ENCODE measurements at places on chromosomes 13 and 19.
A peak's percentile ranks its signal among the peaks of the same experiment; 100 is the strongest.

- no peak for DNase-seq
Measured at GRCh38 chr13:73372666-73373627, 314.1 kb downstream of the KLF5 start.

DNA sequence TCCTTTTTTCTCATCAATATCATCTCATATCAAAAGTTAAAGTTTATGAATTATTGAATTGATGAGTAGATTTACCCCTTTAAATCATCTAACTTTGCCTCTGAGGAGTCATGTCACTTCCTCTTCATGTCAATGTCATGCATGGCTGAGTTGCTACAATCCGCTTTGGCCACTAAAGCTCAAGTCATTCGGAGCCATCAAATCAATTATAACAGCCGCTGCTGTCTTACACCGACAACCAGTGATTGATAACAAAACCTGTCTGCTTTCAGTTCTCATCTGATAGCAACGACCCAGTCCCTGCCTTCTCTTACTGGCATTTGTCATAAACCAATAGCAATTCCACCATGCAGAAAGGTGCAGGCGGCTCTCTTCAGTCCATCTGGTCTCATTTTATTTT is 429.3 kb downstream of the DIAPH3 start:
- DNase-seq = no peak

DNA sequence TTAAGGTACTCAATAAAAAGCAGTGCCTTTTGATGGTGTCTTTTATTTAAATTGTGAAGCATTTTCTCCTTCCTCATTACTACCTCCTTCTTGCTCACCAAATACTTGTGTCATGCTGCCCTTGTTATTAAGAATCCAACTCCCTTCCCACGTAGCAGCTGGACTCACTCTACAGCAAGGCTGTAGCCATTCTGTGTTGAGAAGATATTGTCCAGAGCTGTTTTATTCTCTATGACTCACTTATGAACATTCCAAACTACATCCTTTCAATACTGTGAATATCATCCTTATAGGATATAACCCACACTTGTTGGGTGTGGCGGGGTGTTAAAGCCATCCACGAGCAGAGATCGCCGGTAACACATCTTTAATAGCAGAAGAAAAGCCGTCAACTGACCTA is 1671.5 kb upstream of the SLC10A2 start:
- no peak for DNase-seq

DNA sequence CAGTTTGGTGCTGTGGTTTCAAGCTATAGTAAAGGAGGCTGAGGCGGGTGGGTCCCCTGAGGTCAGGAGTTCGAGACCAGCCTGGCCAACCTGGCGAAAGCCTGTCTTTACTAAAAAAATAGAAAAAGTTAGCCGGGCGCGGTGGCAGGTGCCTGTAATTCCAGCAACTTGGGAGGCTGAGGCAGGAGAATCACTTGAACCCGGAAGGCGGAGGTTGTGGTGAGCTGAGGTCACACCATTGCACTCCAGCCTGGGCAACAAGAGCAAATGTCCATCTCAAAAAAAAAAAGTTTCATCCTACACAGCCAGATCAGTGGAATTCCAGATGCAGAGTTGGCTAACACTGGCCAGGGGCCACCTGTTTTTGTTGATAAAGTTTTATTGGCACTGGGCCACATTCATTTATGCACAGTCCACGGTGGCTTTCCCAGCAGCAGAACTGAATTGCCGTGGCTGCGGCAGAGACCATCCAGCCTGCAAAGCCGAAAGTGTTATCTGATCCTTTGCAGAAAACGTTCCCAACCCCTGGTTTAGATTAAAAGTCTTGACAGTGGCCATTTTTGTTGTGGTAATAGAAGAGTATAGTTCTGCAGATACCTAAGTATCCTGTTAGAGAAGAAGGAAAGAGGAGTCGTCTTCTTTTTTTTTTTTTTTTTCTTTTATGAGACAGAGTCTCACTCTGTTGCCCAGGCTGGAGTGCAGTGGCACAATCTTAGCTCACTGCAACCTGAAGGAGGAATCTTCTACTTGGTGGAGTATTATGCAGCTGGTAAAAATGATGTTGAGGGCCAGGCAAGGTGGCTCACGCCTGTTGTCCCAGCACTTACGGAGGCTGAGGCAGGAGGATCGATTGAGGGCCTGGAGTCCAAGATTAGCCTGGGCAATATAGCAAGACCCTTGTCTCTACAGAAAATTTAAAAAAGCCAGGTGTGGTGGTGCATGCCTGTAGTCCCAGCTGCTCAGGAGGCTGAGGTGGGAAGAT is 8.7 kb downstream of the NCLN start:
- no peak for DNase-seq

DNA sequence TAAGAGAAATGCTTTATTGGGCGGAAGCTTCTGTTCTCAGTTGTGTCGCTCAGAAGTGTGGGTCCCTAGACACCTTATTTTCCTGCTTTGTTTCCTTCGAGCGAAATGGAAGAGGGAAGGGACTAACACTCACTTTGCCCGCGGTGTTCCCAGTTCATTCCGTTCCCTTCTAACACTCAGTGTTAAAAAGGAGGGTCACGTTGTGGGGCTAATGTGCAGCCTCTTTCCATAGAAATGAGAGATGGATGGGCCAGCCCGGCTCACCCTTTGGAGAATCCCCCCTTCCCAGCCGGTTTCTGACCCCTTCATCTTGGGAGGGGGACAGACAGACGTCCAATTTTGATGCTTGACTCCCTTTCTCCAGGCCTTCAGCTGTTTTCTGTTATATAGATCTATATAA is 2.3 kb downstream of the ATP11A start:
- no peak for DNase-seq

DNA sequence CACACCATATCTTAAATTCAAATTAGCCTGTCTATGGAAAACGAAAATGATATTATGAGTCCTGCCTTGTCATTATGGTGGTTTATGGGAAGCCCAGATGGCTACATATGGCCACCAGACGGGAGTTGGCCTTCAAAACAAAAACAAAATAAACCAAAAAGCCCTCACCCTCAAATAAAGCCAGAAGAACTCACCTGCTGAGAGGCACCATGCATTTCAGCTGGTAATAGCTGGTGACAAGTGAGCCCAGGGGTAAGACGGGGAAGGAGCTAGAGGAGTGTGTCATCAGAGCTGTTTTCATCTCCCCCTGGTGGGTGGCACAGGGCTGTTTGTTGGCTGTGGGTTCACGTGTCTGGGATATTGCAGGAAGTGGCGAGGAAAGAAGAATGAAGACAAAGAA is 152.9 kb downstream of the EFNB2 start:
- DNase-seq = no peak

- peak; percentile 5 for DNase-seq
Measured at GRCh38 chr13:108227651-108228272, 9.6 kb downstream of the ABHD13 start.

DNA sequence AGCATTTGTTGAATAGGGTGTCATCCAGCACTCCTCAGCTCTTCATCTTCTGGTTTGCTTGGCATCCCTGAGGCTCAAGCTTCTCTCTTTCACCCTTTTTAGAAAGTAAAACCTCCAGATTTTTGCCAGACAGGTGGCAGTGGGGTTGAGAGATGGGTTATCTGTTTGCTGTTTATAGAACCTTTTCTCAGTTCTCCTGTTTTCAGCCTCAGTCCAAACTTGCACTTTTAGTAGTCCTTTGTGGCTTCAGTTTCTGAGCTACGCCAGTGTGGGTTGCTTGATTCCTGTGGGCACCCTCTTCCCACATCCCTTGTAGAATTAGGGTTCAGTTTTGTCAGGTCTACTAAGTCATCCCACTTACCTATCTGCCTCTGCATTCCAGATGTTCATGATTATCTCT is 147.9 kb downstream of the PAN3 start:
- DNase-seq = no peak

GRCh38 chr13:97307882-97308624 is 85.9 kb downstream of the MBNL2 start:
- peak; percentile 86 for DNase-seq

DNA sequence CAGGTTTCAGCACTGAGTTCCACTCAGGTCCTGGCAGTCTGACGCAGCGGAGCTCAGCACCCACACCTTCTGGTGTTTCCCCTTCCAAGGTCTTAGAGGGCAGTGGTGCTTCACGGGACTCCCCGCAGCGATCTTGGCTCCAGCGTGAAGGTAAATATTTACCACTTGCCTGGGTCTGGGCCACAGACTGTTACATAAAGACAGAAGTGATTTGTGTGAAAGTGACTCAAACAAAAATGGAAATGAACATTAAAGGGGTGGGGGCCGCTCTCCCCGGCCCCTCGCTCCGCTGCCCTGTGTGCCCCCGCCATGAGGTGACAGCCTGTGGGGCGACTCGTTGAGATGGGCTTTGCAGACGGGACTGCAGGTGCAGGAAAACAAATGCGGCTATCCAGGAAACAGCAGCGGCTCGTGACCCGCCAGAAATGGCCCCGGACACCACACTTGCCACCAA is 55.0 kb downstream of the GGACT start:
- no peak for DNase-seq

DNA sequence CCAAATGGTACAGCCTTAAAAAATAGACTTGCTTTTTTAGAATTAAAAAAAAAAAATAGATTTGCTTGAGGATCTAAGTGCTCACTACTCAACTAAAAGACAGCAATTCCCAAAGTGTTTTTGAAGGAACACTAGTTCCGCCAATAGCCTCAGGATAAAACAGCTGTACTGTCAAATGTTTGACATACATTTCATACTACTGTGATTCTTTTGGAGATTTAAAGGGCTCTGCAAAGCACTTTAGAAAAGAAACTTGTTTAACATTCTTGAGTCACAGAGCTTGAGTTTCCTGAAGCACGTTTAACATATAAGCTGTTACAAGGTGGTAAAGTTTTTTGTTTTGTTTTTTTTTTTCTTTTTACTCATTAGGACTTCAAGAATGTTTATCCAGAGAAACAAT is 23.1 kb upstream of the KLF5 start:
- DNase-seq = no peak

DNA sequence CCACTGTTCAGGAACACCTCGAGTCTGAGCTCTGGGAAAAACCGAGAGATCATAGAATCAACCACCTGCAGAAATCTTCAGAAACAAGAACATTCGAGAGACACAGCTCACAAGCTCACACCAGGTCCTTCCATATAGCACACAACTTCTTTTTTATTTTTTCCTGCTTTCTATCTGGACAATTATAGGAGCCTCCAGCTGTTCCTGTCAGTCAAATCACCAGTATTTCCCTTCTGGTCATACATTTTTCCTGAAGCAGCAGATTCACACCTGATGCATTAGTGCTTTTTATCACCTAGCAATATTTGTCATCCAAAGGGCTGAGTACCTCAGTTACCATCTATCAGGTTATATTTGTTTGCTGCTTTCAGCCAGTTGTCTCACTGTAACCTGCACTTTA is 323.5 kb downstream of the FOXO1 start:
- DNase-seq = no peak

GRCh38 chr19:50434525-50434924 is 1.8 kb downstream of the MYBPC2 start:
- no peak for DNase-seq

DNA sequence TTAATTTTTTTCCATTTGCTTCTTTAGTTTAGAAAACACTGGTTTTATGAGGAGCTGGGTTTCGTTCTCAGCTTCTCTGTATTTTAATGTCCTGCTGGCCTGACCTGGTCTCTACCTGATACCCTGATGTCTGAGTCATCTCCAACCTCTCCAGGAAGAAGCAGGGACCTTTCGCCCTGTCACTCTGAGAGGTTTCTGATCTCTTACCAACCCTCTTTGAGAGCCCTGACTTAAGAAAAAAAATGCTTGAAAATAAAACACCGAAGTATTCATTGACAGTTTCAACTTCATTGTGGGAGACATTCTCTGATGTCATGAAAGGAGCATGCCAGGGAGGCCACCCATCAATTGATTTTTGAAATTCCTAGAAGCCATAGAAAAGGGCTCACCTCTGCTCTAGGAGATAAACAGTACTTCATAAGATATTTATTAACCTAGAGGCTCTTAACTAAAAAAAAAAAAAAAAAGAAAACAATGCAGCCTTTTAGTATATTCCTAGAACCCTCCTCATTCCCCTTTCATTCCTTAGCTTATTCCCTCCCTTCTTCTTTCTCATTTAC is 234.8 kb downstream of the ENOX1 start:
- no peak for DNase-seq

DNA sequence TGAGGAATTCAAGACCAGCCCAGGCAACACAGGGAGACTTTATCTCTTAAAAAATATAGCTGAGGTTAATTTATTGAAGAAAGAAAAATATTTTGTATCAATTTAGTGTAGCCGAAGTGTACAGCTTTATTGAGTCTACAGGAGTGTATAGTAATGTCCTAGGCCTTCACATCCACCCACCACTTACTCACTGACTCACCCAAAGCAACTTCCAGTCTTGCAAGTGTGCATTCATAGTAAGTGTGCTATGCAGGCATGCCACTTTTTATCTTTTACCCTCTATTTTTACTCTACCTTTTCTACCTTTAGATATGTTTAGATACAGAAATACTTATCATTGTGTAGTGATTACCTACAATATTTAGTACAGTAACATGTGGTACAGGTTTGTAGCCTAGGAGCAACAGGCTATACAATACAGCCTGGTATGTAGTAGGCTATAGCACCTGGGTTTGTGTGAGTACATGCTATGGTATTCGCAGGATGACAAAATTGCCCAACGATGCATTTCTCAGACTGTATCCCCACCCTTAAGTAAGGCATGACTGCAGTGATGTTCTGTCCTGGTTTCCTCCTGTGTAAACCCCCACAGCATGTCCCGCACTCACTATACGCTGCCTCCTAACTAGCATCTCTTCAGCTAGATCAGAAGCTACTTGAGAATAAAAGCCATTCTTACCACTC is 15.3 kb upstream of the ATP12A start:
- peak; percentile 92 for DNase-seq

DNA sequence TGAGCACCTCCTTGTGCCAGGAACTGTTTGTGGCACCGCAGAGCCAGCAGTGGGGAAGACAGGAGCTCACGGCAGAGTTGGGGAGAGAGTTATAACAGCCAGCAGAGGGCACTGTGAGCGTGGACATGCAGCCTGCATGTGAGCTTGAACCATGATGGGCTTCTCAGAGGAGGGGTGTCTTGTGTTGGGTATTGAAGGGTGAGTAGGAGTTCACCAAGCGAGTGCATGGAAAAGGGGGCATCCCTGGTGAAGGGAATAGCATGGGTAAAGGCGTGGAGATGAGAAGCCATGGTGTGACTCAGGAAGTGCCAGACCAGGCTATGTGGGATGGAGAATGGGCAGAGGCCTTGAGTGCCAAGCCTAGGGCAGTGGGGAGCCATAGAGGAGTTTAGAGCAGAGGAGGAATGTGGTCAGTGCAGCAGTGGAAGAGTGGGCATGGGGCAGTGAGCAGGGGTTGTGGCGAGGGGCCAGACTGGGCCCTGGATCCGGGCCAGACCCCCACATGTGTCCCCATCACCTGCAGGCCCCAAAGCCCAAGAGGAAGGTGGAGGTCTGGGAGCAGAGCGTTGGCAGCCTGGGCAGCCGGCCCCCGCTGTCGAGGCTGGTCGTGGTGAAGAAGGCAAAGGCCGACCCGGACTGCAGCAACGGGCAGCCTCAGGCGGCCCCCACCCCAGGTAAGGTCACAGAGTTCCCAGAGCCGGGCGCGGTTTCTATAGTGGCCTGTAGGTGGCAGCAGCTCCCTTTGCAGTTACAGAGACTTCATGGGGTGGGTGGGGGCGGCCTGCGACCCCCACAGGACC is 11.8 kb upstream of the SHD start:
- peak; percentile 42 for DNase-seq
